Lung (tissue), 17 donors: ENCODE measurements at places on chromosomes 4 and X.

- DNase-seq, result no peak
Observed at GRCh38 chrX:19794690-19795089, 92.7 kb downstream of the SH3KBP1 start.

- no peak for DNase-seq
Observed at GRCh38 chr4:148955564-148956297, 513.5 kb upstream of the NR3C2 start.

DNA sequence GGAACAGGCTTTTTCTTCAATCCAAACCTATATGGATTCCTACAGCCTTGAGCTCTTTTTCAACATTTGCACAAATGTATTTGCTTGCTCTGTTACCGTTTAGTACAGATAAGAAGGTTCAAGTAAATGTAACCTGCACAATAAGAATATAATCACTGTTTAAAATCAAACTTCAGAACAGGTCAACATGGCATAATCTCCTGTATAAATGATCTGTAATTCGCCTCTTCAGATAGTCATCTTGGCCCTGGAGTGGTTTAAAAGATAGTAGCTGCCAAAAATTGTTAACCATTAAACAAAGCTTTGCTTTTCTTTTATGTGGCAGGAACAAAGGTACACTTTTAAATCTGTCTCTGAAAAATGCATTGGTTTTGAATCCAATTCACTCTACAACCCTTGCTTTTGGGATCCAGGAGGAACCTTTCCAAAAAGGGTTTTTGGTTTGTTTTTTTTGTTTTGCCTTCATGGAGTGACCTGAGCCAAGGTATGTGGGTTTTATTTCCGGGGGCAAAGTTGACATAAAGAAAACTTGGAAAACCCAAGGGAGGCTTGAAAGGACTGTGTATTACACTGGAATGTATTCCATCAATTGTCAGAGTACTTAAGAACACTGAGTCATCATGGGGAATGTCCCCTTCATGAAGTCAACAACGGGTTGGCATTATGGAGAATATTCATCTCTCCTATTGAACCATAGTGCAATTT is 210.4 kb upstream of the HCCS start:
- DNase-seq, result peak; percentile 38

GRCh38 chr4:61540944-61541343 is 340.8 kb downstream of the ADGRL3 start:
- peak; percentile 23 for DNase-seq

DNA sequence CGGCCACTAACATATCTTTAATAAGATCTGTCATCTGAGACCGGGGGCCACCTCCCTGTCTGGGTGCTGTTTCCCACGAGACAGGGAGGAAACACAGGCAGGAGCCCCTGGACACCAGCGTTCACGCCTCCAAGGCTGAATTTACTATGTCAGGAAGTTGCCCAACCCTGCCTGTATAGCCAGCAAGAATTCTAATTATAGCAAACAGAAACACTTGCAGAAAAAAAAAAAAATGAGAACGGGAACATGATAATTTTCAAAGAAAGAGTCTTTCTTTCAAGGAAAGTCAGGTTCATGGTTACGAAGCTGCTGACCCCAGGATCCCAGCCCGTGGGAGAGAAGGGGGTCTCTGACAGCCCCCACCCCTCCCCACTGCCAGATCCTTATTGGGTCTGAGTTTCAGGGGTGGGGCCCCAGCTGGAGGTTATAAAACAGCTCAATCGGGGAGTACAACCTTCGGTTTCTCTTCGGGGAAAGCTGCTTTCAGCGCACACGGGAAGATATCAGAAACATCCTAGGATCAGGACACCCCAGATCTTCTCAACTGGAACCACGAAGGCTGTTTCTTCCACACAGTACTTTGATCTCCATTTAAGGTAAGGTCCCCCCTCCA is at the start of gene IL3RA:
IL3RA (plus strand) TSS at position 455 of the 613 bp plus-strand sequence. CDS start 4,981 bp downstream, outside the sequence.
- DNase-seq, result no peak

- DNase-seq, result no peak
Observed at GRCh38 chr4:97104666-97105065, 1038.6 kb downstream of the STPG2 start.

GRCh38 chr4:22410645-22411247 is 105.1 kb downstream of the ADGRA3 start:
- peak; percentile 42 for DNase-seq

DNA sequence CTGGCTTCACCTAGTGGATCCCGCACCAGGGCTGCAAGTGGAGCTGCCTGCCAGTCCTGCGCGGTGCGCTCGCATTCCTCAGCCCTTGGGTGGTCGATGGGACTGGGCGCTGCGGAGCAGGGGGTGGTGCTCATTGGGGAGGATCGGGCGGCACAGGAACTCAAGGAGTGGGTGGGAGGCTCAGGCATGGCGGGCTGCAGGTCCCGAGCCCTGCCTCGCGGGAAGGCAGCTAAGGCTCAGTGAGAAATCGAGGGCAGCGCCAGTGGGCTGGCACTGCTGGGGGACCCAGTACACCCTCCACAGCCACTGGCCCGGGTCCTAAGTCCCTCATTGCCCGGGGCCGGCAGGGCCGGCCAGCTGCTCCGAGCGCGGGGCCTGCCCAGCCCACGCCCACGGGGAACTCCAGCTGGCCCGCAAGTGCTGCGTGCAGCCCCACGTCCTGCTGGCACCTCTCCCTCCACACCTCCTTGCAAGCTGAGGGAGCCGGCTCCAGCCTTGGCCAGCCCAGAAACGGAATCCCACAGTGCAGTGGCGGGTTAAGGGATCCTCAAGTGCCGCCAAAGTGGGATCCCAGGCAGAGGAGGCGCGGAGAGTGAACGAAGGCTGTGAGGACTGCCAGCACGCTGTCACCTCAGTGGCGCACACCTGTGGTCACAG is 27.6 kb upstream of the PGRMC1 start:
- no peak for DNase-seq

DNA sequence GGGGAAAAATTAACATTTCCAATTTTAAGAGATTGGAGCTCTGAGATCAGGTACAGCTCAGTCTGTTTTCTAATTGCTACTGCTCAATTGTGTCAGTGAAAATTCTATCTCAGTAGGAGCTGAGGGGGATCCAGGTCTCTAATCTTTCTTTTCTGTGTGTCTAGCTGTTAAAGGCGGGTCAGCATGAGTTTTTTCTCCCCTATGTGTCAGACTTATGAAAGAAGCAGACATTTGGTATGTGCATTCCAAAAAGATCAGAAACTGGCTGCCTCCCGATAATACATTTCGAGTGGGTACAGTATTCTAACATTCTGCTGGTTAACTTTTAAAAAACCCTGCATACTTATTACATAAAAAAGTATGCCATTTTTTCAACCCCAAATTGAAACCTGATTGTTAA is 72.4 kb downstream of the PCDH7 start:
- DNase-seq, result no peak

GRCh38 chr4:14787221-14787620 is 215.1 kb upstream of the CPEB2 start:
- DNase-seq, result no peak

GRCh38 chrX:41097326-41097725 is 12.1 kb downstream of the USP9X start:
- no peak for DNase-seq

- DNase-seq, result no peak
Observed at GRCh38 chr4:163553146-163553545, 58.7 kb downstream of the TMA16 start.

DNA sequence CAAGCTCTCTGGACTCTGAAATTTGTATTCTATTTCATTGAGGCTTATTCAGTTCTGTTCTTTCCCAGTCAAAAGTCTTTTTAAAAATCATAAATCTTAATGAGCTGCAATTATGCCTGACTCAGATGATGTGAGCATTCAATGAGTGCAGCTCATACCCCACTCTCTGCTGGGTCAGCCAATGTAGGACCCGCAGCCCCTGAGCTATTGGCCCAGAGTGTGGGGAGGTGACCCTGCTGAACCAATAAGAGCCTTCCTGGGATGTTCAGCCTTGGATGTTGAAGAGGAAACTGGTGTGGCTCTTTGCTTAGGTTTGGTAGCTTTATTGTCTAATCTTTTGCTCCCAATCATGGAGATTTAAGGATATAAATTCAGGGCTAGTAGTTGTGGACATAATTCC is 12.1 kb upstream of the TCEAL4 start:
- no peak for DNase-seq

DNA sequence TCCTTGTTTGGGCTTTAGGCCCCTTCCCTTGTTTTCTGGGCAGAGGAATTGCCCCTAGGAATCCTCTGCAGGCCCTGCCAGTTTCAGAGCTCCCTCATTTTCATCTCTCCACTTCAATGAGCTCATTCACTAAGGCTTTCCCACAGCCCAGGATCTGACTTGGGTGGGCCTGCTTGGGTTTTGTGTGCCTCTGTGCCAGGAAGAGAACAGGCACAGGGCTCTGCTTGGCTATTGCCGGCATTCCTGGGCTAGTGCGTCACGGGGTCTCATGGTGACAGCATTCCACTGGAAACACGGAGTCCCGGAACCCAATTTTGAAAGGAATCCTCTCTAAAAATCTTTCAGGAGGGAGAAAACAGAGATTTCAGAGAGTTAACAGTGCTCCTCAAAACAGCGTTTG is 150.5 kb downstream of the VCX3A start:
- DNase-seq, result no peak

GRCh38 chr4:8725845-8726244 is 133.3 kb downstream of the CPZ start:
- no peak for DNase-seq

DNA sequence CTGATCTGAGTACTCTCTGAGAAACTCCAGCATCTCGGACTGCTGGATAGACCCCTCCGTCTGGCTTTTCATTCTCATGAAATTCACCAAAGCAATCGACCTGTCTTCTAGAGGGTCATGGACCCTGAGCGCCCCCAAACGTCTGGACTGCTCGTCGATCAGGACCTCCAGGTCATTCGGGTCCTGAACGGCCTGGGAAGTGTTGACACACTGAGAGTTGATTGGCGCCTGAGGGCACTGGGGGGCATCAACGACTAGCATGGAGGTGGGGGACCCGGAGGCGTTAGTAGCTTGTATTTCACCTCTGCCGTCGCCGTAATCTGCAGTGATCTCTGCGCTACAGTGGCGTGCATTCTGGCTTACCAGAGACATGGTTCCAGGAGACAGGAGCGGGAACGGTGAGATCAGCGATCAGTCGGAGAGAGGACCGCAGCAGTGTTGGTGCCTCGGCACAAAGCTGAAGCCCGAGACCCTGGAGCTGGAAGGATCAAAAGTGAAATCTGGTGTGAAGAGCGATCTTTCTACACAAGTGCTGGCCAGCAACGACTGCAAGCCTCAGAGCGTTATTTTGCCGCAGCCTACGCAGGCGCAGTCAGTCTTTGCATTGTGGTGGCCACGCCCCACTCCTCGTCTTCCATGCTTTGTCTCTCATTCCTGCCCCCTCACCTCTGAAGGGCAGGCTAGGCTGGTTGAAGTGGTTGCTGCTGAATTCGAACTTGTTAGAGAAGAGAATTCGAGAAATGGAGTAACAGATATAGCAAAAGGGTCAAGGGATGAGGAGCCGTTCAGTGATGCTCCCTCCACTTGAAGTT is at the start of gene MAGEE2:
MAGEE2 (minus strand) TSS at position 575 of the 812 bp plus-strand sequence; CDS start at position 372, 203 bp downstream.
- DNase-seq, result peak; percentile 33

DNA sequence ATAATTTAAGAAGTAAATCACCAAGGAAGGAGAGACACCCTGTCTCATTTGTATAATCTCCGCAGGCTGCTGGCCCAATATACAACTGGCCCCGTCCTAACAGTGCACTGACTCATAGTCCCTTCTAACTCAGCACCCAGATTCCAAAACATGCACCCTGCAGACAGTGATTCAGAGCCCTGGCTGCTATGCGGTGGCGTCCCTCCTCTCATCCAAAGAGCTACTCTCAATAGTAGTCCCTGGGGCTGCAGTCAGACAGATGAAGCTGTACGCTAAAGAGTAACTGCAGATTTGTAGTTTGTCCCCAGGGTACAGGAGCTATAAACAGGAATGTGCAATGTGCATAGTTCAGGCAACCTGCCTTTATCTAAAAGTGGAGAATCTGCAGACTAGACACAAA is 23.0 kb downstream of the GABRA3 start:
- no peak for DNase-seq

- DNase-seq, result no peak
Observed at GRCh38 chrX:39158801-39159657, 357.8 kb downstream of the MID1IP1 start.

GRCh38 chrX:15404401-15405096 is 20.3 kb upstream of the VEGFD start:
- DNase-seq, result no peak

DNA sequence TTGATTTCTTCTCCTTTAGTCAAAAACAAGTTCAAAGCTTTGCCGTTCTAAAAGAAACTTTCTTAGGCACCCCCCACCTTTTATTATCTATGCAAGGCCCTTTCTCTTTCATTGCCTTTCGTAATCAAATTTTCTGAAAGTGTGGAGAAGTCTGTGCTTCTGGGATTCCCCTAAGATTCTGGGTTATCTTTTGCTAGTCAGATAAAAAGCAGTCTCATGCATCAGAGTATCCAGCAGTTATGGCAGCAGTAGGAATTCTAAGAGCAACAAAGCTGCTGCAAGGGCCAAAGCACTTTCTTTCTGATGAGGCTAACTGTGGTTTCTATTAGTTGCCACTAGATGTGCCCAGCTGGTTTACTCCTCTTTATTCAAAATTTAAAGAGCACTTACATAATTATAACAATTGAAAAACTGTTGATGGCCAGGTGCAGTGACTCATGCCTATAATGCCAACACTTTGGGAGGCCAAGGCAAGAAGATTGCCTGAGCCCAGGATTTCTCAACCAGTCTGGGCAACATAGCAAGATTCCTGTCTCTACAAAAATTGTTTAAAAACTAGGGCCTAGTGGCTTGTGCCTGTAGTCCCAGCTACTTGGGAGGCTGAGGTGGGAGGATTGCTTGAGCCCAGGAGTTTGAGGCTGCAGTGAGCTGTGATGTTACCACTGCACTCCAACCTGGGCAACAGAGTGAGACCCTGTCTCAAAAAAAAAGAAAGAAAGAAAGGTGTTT is 296.2 kb downstream of the PAPSS1 start:
- no peak for DNase-seq

- no peak for DNase-seq
Observed at GRCh38 chr4:5959211-5959982, 58.8 kb downstream of the C4orf50 start.

- DNase-seq, result peak; percentile 29
Observed at GRCh38 chr4:38024206-38024509, 64.0 kb downstream of the PTTG2 start.

- DNase-seq, result no peak
Observed at GRCh38 chr4:186061921-186062320, 7.0 kb upstream of the TLR3 start.

DNA sequence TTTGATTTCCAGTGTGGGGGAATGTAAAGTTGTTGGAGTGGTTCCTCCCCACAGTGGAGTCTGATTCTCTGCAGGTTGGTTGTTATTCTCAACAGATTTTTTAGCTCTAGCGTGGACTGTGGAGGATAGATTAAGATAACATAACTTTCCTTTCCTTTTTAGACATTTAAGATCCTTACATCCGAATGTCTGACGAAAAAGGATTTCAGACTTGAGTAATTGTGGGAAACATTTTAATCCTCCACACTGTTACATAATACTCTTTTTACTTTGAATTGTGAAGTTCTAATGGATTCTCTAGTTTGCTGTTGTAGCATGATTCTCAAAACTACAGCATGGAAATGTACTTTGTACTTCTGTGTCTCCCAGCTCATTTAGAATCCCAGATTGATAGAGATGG is 107.8 kb downstream of the ARHGAP10 start:
- DNase-seq, result no peak

DNA sequence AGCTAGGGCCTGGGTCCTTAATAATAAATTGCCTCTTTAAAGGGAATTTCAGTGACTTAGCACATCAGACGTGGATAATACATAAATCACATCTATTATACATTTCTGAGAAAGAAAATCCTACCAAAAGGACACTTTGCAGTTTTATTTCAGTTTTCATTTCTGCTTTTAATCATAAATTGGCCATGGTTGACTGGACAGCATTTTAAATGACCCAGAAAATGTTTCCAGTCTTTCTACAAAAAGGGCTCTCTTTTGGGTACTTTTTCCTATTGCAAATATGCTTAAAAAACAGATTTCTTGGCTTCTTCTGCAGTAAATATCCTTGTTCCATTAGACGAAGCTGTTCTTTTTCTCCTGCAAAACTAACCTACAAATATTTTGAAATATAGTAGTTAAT is 41.4 kb upstream of the LPAR4 start:
- DNase-seq, result no peak
